ENCODE measurements at places on chromosomes 4 and X.

- H3K4me3 ChIP-seq: no peak overlapping the region
- peaks cover 20% of the 10 kb centered on the region for H3K4me1 ChIP-seq
- DNase-seq: no peak
- H3K36me3 ChIP-seq: peaks cover 10% of the 10 kb centered on the region
Observed at GRCh38 chr4:8010618-8011017, 71.0 kb upstream of the AFAP1 start.

- H3K36me3 ChIP-seq: no peaks in the 10 kb centered on the region
- DNase-seq: no peak
- no peaks in the 10 kb centered on the region for H3K4me1 ChIP-seq
- H3K27me3 ChIP-seq: no peaks in the 10 kb centered on the region
- no peak overlapping the region for H3K27ac ChIP-seq
- no peak overlapping the region for H3K4me3 ChIP-seq
Observed at GRCh38 chrX:128781506-128781905, 729.3 kb upstream of the ACTRT1 start.

DNA sequence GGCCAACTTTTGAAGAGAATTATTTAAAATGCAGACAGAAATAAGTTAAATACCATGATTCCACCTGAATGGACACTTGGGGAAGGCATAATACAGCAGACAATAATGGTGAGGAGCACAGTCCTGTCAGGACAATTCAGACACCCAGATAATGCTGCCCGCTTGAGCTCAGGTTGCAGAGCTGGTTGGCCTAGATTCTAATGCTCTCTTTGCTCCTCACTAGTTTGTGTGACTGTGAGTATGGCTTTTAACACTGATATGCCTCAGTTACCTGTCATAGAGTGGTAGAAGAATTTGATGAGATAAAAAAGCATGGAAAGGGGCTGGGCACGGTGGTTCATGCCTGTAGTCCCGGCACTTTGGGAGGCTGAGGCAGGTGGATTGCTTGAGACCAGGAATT, 62.1 kb downstream of the SH3KBP1 start:
- no peaks in the 10 kb centered on the region for H3K27me3 ChIP-seq
- no peak overlapping the region for H3K4me3 ChIP-seq
- H3K27ac ChIP-seq: no peak overlapping the region
- no peaks in the 10 kb centered on the region for H3K36me3 ChIP-seq
- DNase-seq: no peak

DNA sequence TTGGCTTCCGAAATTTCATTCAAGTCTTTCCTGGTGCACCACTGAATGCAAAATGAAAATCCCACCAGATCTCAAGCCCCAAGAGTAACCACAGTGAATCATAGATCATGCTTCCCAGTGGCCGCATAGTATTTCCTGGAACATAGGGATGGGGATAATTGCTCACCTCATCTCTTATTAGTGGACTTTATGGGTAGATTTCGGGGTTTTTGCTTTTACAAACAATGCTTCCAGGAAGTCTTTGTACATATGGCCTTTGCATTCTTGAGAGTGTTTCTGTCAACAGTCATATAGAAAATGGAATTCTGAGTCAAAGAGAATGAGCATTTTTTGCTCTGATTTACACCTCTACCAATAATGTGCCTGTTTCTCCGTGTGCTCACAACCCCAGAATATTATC, 53.4 kb downstream of the PPEF2 start:
- H3K4me3 ChIP-seq: no peak overlapping the region
- DNase-seq: no peak
- peaks cover 7% of the 10 kb centered on the region for H3K4me1 ChIP-seq
- H3K27me3 ChIP-seq: no peaks in the 10 kb centered on the region
- H3K27ac ChIP-seq: no peak overlapping the region

DNA sequence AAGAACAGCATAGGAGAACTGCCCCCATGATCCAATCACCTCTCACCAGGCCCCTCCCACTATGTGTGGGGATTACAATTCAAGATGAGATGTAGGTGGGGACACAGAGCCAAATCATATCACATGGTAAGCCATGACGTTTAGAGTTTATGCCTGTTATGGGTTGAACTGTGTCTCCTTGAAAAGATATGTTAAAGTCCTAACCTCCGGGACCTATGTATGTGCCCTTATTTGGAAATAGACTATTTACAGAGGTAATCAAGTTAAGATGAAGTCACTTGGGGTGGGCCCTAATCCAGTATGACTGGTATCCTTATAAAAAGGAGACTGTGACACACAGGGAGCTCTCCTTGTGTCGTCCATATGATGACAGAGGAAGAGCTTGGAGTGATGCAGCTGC, 25.2 kb upstream of the SLC2A9 start:
- peaks cover 6% of the 10 kb centered on the region for H3K36me3 ChIP-seq
- H3K27ac ChIP-seq: no peak overlapping the region
- no peak overlapping the region for H3K4me3 ChIP-seq
- H3K27me3 ChIP-seq: no peaks in the 10 kb centered on the region

DNA sequence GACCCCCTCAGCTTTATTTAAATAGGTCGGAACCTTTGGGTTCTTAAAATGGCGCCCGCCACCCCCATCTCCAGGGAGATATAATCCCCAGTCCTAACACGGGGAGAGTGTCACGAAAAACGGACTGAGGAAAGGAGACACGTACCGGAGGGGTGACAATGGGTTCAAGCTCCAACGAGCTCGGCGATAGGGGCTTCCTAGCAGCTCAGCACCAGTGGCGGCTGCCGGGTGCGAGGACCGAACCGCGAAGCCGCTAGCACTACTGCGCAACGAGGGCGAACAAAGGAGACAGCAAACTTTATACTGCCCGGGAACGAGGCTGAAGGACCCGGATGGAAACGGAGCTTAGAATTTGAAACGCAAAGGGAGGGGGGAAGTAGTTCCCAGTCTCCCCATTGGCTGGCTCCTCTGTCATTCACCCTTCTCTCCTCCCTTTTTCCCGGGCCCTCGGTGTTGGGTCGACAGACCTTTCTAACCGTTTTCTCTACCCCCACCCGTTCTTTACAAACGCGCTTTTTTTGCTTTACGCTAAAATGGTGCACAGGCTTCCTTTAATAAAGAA, at the start of gene RBMX:
RBMX (minus strand) TSS at position 274 of the 562 bp plus-strand sequence. CDS start 1,298 bp downstream, outside the sequence.
- peak within 1 kb of the TSS; percentile 83 for H3K4me3 ChIP-seq
- no peaks in the 10 kb centered on the region for H3K27me3 ChIP-seq

DNA sequence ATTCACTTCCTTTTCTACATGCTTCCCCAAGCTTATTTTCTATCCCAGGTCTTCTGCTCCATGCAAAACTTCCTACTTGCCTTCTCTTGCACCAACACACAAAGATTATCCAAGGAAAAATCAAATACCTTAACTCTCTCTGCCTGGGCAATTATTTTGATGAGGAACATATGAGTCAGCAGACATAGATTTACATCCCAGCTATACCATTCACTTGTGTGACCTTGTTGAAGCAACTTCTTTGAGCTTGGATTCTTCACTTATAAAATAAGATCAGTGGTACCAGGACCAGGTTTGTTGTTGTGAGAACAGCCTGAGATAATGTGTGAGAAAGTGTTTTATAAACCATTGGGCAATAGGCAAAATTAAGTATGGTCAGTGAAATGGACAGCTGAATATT, 39.1 kb upstream of the TMEM192 start:
- H3K4me3 ChIP-seq: no peak overlapping the region
- DNase-seq: peak; percentile 17
- H3K36me3 ChIP-seq: no peaks in the 10 kb centered on the region
- H3K27me3 ChIP-seq: no peaks in the 10 kb centered on the region

DNA sequence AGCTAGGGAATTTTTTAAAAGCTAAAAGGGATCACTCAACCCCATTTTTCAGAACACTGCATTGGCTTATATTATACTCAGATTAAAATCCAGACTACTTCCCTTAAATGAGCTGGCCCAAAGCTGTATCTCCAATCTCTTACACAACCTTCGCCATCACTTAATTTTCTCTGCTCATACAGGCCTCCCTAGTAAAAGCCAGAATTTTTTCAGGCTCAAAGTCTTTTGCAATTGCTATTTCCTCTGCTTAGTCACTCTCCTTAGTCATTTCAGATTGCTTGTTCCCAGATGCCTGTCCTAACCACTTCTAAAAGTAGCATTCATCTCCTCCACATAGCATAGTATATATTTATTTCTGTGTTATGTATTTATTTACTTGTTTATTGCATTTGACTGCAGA, 1587.9 kb upstream of the ADGRL3 start:
- no peaks in the 10 kb centered on the region for H3K27me3 ChIP-seq
- H3K27ac ChIP-seq: no peak overlapping the region
- no peak for DNase-seq
- H3K4me3 ChIP-seq: no peak overlapping the region
- peaks cover 10% of the 10 kb centered on the region for H3K4me1 ChIP-seq
- H3K36me3 ChIP-seq: no peaks in the 10 kb centered on the region

GRCh38 chr4:75997081-75997480, 6.3 kb upstream of the SDAD1 start:
- H3K4me3 ChIP-seq: no peak overlapping the region
- no peak overlapping the region for H3K27ac ChIP-seq
- H3K36me3 ChIP-seq: no peaks in the 10 kb centered on the region
- H3K27me3 ChIP-seq: no peaks in the 10 kb centered on the region

DNA sequence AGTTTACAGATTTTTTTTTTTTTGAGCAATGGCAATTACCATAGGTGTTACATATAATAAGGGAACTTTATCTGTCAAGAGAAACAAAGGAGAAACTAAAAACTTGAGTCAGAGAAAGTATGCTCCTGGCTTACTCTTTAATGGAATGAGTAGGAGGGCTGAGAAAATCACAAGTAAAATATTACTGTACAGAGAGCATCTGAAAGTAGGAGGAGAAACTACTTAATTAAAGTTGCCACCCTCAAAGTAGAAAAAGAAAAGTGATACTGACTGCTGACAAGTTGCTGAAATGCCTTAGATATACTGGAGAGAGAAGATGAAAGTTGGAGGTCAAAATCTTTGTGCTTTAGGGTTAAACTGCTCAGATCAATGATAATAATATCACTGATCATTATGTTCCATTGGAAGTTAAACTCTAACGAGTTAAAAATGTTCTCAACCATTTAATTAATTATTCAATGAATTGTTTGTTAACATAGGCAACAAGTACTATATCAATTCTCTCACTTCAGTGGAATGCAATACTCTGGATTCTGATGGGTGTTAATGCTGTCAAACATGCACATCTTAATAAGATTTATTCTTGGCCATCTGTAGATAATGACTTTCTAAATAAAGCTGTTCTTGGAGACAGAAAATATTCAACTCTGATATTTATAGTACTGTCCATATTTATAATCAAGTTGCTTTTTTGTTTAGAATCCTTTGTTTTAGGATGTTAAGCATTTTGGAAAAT, 61.2 kb upstream of the CAMK2D start:
- H3K4me1 ChIP-seq: peaks cover 10% of the 10 kb centered on the region
- no peaks in the 10 kb centered on the region for H3K36me3 ChIP-seq
- DNase-seq: no peak
- H3K27me3 ChIP-seq: no peaks in the 10 kb centered on the region
- no peak overlapping the region for H3K4me3 ChIP-seq

GRCh38 chr4:16206848-16207247, 19.4 kb downstream of the TAPT1 start:
- H3K27me3 ChIP-seq: no peaks in the 10 kb centered on the region
- H3K36me3 ChIP-seq: peaks cover 3% of the 10 kb centered on the region
- H3K27ac ChIP-seq: no peak overlapping the region
- H3K4me1 ChIP-seq: peaks cover 41% of the 10 kb centered on the region
- no peak for DNase-seq

GRCh38 chrX:37846141-37846540, 1.2 kb downstream of the DYNLT3 start:
- H3K36me3 ChIP-seq: no peaks in the 10 kb centered on the region
- no peak for DNase-seq
- H3K27me3 ChIP-seq: no peaks in the 10 kb centered on the region
- H3K4me3 ChIP-seq: peak overlapping the region; percentile 69

DNA sequence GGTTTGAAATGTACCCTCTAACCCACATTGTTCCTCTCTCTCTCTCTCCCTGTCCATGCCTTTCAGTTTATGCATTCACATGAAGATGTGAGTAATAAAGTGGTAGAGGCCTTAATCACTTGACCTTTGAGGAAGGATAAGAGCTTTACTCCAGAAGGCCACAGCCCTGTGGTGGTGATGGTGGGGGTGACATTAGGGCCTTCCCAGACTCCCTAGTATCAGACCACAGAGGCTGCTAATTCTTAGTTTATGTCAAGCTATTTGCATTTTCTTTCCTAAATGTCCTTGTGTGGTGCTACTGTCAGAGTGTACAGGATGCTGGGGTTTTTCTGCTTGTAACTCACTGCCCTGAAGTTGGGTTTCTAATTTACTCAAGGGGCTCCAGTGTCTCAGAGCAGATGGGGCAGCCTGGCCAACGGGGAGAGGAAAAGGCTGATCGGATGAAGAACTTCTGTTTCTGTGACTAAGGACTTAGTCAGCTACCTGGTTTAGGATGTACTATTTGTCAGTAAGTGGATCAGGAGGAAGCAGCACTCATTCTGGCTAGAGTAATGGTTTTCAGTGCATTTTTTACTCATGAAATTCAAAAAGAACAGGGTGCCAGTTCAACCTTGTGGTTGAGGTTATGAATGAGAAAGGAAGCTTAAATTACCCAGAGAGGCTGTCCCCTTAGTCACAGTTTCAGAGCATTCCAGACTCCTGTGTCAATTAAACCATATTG, 509.6 kb upstream of the DIPK2B start:
- H3K27me3 ChIP-seq: no peaks in the 10 kb centered on the region
- H3K4me3 ChIP-seq: no peak overlapping the region
- H3K36me3 ChIP-seq: no peaks in the 10 kb centered on the region

- peaks cover 3% of the 10 kb centered on the region for H3K4me1 ChIP-seq
- no peak overlapping the region for H3K4me3 ChIP-seq
- DNase-seq: no peak
- no peaks in the 10 kb centered on the region for H3K27me3 ChIP-seq
- no peaks in the 10 kb centered on the region for H3K36me3 ChIP-seq
- H3K27ac ChIP-seq: no peak overlapping the region
Observed at GRCh38 chr4:83605744-83606172, 69.8 kb downstream of the GPAT3 start.

GRCh38 chrX:150456466-150456865, 93.3 kb downstream of the MAMLD1 start:
- no peak for DNase-seq
- no peaks in the 10 kb centered on the region for H3K4me1 ChIP-seq
- H3K27me3 ChIP-seq: no peaks in the 10 kb centered on the region
- H3K27ac ChIP-seq: no peak overlapping the region
- no peak overlapping the region for H3K4me3 ChIP-seq

- H3K4me1 ChIP-seq: no peaks in the 10 kb centered on the region
- no peaks in the 10 kb centered on the region for H3K36me3 ChIP-seq
Observed at GRCh38 chr4:159367781-159368080, 264.9 kb downstream of the RAPGEF2 start.

DNA sequence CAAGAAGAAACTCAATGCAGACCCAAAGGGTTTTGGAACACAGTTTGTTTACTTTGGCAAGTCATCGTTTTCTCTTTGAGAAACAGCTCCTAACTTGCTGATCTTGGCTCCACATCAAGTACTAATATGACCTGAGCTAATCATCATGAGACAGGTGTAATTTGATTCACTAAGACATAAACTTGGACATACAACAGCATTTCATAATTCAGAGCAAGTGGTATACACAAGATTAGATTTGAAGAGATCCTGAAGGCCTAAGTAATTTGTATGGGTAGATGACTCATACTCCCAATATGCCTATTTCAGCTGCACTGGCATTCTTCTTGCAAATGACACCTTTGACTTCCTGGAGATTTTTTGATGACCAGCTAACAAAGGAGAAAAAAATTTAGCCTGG, 1521.7 kb downstream of the RPA4 start:
- no peak overlapping the region for H3K4me3 ChIP-seq
- no peak for DNase-seq
- H3K36me3 ChIP-seq: no peaks in the 10 kb centered on the region
- H3K27ac ChIP-seq: no peak overlapping the region
